Activated CD4-positive, alpha-beta T cell treated with anti-CD3 and anti-CD28 coated beads for 1 hour (primary cell): ENCODE measurements at places on chromosomes 6 and 20.

DNA sequence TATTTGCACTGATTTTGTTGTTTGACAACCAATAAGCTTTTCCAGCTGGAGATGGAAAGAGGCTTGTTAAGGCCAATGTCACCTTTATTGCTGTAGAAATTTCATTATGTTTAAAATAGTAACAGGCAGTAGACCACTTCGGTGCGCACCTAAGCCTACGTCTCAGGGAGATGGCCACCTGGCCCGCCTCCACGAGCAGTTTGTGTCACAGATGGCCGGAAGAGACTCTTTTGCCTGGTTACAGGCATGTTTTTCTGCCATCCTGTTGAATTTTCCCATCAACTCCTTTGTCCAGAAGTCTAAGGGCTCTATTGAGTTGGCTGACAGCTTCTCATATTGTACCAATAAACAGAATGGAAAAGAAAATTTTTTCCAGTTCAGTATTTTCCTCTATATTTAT, 51.0 kb downstream of the SLC9A8 start:
- DNase-seq = no peak

GRCh38 chr20:59318803-59319202, 18.4 kb downstream of the EDN3 start:
- DNase-seq = no peak

GRCh38 chr6:170125456-170126300, 165.2 kb downstream of the DLL1 start:
- DNase-seq = no peak

DNA sequence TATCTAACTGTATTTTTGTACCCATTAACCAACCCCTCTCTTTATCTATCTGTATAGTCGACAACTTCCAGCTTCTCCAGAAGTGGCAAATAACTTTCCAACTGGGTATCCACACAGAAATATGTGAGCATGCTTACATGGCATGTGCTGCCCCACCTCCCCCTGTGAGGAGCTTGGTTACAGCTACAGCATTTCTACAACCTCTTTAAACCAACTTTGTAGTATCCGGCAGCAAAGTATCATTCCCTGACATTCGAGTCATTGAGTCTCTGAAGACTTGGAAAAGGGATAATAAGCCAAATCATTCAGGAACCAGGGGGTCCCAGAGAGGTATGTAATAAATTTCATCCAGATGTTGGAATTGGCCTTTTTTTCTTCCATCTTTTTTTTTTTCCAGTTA, 48.2 kb upstream of the ASIP start:
- no peak for DNase-seq

- DNase-seq = no peak
These were observed 23.1 kb downstream of the NCR2 start for GRCh38 chr6:41358503-41358902.

DNA sequence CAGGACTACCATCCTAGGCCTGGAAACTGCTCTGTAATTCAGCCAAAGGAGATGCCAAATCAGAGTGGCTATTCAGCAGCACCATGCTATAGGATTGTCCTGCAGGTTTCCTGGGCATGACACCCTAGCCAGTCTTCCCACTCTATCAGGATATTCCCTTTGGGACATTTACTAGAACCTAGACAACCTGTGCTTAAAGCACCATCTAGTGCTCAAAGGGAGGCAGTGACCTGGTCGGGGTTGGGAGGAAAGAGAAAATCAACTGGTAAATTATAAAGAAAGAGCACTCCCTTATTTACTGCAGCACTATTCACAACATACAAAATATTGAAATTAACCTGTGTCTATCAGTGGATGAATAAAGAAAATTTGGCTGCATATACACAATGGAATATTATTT, 67.2 kb upstream of the SMLR1 start:
- DNase-seq = no peak

DNA sequence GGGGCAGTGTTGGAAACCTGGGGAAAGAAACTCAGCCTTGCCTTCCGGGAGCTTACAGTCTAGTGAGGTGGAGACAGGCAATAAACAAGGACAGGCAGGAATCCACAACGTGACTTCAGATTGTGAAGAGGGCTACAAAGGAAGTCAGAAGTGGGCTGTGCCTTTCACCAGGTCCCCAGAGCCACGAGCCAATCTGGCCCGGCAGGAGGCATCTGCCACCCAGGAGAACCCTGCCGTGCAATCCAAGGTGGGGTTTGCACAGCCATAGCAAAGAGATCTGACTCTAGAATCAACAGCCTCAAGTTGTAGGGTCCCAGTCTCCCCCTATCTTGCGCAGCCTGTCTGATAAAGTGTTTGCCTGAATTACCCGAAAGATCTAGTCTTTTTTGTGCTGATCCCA, 5.5 kb downstream of the SLC32A1 start:
- DNase-seq = no peak

- no peak for DNase-seq
These were observed 40.6 kb downstream of the TRIM38 start for GRCh38 chr6:26003102-26003694.

DNA sequence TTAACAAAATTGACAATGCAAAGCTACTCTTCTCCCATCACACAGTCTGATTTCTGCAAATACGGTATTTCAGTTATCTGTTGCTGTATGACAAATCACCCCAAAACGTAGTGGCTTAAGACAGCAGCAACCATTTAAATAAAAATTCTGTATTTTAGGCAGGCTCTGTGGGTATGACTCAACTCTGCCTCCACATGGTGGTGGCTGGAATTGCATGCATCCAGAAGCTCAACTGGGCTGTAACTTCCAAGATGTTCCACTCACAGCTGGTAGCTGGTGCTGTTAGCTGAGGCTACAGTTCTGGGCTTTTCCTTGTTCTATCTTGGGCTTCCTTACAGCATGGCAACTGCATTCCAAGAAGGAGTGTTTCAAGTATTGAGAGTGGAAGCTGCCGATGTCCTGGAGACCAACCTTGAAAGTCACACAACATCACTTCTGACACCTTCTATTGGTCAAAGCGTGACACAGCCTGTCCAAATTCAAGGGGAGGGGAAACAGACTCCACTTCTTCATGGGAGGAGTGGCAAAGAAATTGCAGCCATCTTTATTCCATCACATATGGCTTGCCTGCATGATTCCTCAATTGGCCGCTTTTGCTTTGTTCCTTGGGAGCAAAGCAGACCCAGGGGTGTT, 39.7 kb upstream of the TULP1 start:
- peak; percentile 35 for DNase-seq

- DNase-seq = no peak
These were observed 23.0 kb downstream of the LATS1 start for GRCh38 chr6:149694921-149695320.

GRCh38 chr6:4660377-4661321, 115.6 kb upstream of the CDYL start:
- DNase-seq = no peak

- DNase-seq = no peak
These were observed 239.5 kb downstream of the TFAP2A start for GRCh38 chr6:10175362-10175761.

DNA sequence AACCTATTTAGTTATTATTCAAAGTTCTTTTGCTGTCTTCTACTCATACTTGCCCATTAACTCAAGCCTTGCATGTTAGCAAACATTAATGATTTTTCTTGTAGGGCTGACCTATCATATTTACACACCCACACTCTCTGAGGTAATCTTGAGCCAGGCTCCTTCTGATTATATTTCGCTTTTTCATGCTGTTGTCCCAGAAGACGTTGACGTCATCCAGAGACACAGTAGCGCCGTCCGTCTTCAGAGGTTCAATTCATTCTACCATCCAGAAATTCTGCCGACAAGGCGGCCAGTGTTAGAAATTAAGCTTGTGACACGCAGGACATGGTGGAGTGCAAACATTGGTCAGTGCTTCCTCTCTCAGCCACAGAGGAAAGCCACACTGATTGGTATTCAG, 584.7 kb downstream of the BMP2 start:
- DNase-seq = no peak

DNA sequence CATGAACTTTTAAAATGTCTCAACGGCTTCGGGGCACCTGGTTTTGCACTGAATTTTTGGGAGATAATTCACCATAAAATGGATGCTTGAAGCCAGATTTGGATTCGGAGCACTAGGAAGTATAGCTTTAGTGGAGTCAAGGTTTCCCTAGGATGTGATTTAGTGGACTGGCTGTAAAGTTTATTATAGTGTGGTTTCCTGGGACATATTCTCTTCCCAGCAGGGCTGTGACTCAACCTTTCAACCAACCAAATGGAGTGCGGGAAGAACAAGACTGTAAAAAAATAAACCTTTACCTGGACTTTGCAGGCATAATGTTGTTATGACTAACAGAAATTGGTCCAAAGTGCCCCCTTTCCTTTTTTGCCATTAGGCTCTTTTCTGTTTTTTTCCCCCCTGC, 327.4 kb upstream of the MAN1A1 start:
- no peak for DNase-seq

DNA sequence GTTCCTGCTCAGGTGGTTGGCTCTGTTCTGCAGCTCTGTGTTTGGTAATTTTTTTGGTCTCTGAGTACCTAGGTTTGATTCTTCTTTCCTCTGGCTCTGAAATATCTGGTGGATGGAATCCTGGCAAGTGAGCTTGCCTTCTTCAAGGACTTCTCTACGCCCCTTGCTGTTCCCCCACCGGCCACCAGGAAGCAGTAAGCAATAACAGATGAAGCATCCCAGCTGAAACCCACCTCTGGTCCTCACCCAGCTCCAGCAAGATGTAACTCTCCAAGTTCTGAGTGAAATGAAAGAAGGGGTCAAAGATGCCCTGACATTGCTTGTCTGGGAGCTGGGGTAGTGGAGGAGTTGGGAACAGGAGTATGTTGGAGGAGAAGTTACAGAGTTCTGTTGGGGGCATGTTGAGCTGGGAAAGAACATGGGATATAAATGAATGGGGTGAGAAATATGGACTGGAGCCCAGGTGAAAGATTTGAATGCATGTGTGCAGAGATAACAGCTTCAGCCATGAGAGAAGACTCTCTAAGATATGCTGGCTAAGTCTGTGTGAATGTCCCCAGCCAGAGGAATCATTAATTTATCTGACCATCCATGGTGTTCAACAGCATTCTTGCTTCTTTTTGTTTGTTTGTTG, 51.3 kb upstream of the GLP1R start:
- no peak for DNase-seq

DNA sequence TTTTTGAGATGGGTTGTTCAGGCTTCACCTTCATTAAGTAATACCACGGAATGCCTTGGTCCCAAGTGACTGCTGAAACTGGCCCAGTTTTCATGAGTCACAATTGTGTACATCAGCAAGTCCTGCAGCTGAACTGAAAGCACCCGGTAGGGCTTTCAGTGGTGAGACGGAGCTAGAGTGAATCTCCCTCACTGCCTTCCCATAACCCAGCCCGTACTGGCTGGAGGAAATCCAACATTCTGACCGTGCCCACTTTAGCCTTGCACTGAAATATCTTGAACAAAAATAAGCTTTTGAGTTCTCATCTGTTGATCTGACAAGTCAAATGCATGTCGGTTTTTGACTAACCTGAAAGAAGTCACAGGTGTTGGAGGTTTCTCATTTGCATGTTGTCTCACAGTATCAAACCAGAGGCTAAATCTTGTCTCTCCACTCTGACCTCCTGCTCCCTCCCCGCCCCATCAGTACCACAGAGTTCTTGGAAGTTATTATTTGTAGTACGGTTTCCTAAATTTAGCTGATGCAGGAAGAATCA, 35.9 kb downstream of the DUSP22 start:
- no peak for DNase-seq

DNA sequence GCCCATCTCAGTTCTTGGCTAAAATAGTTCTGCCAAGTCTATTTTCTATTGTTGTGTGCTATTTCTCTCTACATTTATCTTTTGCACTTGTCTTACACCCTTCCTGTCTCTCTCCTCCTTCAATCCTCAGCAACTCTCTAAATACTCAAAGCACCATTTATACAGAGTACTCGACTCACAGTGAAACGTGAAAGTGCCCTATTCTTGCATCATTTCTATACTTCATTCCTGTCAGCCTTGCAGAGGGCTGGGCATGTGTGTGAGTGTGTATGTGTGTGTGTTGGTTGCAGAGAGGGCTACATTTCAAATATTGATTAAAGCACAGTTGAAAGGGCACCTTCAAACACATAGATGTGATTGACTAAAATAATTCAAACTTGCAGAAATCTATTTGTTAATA, 373.2 kb upstream of the MANEA start:
- no peak for DNase-seq

DNA sequence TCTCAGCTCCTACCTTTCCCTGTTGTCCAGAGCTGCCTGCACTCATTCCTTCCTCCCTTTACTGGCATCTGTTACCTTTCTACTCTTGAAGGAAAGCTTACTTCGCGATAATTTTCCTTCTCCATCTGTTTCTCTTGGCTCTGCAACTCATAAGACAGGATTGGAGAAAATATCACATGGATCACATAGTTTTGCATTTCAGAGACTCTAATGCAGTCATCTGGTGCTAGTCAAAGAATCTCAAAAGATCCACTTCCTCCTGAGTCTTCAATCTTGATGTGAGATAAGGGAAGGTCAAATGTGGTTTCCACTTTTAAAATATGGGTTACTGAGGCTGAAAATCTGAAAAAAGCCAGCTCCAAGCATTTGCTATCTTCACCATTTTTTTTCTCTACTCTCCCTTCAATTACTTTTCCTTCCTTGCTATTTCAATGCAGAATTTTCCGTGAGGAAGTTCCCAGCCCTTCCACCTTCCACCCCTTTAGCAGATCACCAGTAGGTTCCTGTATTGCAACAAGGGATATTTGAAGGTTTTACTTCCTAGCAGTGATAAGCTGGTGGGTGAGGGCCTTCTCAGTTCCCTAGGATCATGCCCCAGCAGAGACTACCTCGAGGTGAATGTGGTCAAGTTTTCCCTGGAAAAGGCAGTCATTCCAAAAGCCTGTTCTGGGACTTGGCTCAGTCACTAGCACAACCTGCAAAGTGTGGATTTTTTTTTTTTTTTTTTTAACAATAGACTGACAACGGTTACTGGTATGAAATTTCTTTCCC, 62.8 kb upstream of the LRRC1 start:
- no peak for DNase-seq

- DNase-seq = no peak
These were observed 171.3 kb downstream of the SLC16A10 start for GRCh38 chr6:111258615-111259088.

DNA sequence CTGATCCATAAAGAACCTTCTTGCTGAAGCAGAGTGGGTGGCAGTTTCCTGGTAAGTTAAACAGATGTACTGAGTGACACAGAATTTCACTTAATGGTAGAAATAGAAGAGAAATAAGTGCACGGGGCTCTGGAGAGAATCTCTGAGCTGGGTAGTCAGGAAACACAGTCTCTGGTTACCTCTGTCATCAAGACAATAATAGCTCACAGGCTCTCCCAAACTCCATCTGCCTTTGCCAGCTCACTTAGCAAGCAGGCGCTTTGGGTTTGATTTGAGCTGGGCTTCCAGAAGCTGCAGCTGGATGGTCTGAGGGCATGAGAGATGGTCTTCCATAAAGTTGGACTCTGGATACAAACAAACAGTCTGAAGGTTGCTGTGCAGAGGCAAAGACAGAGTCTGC, 39.6 kb upstream of the PRSS35 start:
- no peak for DNase-seq

GRCh38 chr6:23036406-23036983, 467.1 kb downstream of the HDGFL1 start:
- no peak for DNase-seq

DNA sequence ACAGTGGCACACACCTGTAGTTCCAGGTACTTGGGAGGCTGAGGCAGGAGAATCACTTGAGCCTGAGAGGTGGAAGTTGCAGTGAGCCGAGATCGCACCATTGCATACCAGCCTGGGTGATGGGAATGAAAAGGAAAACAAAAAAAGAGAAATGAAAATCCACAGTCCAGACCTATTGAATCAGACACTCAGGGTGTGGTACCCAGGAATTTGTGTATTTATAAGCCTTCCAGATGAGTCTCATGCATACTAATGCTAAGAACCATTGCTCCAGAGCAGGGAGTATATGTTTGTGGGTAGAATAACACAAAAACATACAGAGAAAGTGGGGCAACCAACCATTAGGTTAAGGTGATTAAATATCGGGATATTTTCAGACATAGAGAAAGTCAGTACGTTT, 36.1 kb upstream of the PLCB4 start:
- DNase-seq = no peak
